ENCODE measurements at places on chromosomes 7 and 10.

DNA sequence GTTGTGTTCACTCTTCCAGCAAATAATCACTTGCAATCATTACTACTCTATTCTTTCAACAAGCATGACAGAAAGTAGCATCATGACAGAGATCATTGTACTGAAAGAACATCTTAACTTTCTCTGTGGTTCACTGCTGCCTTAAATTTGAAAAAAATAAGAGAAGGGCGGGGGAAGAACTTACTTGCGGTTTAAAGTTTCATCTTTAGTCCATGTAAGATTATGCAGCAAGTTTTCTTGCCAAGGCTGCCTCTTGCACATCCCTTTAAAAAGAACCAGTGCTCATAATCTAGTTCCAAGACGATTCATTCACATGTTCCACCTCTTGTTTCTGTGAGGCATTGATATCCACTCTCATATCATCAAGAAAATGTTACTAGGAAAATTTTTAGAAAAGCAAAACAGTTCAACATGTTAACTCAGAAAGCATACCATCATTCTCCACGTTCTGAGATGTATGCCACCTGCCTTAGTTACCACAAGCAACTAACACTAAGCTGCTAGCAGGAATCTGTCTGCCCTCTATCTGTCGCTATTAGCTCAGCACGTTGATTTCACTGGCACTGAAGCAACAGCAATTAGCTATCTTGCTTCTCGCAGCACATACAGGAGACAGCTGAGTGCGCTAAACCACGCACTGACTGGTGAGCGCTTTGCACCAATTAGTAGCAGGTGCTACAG lies at the start of gene PCDH15:
PCDH15 (minus strand) TSS at position 491 of the 681 bp plus-strand sequence. CDS start 136,969 bp downstream, outside the sequence.
- DNase-seq: peak; percentile 42

DNA sequence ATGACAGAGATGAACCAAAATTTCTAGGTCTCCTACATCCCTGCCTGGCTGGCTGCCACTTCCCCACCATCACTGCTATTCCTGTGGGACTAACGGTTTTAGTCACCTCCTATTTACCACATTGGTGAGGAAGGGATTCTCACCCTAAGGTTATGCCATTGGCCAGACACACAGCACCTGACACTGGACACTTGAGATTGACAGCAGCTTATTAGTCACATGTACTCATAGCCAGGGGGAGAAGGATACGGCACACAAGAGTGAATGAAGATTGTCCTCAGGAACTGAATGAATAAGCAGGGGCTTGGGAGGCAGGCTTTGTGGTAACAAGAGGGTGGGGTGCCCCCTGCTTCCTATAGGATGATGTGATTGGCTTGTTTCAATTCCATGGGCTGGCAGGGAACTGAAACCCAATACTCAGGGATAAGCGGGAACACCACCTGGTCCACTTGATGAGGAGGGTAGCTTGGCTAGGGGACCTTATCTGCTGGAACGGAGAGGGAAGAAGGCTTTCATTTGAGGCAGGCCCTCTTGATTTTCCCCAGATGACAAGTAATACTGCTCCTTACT lies 99.0 kb downstream of the SPAG6 start:
- no peak for DNase-seq

- no peak for DNase-seq
Observed at GRCh38 chr7:29167721-29168120, 21.4 kb upstream of the CPVL start.

DNA sequence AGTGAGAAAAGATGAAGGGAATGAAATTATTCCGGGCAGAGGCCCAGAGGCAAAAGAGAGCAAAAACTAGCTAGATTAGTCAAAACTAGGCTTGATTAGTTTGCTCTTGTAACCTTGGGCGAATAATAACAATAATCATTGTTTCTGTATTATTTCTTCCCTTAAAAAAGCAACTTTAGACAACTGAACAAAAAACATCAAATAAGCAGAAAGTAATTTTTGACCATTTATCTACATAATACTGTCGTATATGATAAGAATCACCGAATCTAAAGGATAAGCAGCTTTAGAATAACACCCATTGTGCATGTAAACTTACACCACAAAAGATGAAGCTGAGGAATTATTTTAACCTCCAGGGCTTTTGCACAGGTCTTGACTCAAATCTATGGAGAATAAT lies 125.1 kb downstream of the TPK1 start:
- no peak for DNase-seq

- no peak for DNase-seq
Observed at GRCh38 chr10:2599571-2599970, 467.8 kb upstream of the PFKP start.

DNA sequence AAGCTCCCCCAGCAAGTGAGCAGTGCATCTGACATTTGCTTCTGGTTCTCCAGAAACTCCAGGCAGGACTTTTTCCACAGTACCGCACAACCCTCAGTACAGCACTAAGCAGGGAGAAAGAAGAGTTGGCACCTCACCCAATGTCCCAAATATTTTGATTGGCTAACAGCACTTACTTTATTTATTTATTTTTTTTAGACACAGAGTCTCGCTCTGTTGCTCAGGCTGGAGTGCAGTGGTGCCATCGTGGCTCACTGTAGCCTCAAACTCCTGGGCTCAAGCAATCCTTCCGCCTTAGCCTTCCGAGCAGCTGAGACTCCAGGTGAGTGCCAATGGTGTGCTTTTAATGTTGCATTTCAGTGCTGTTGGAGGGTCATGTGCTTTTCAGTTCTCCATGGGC lies 200.3 kb upstream of the ZMIZ1 start:
- no peak for DNase-seq

DNA sequence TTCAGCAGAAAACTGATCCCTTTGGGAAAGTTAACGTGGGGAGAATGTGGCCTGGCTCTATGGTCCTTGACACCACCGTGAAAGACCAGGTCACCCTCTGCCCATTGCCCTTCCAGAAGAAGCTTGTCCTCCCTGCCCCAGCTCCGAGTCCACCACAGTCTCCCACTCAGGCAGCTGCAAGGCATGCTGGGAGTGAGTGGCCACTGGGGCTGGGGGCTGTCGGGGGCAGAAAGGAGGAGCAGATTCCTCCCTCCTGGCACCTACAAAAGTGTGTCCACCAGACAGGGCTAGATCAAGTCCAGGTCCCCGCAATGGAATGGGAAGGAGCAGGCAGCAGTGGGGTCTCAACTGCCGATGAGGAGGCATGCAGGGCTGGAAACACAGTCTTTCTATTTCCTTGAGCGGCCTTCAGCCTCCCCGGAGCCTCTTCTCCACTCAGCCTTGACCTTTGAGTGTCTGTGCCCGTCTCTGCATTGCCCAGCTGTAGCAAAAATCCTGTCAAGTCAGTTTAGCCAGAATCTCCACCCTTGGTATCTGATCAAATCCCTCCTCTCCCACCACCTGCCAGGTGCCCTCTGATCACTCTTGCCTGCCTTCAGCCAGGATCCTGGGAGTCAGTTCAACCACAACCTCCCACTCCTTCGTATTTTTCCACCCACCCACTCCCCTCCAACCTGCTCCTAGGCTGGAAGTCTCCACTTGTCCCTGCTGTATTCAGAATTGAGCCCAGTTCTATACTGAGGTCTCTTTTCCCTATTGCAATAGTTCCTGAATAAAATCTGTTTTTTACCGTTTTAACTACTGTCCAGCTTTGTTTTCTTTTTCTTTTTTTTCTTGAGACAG lies 6.9 kb upstream of the ZNF316 start:
- no peak for DNase-seq

- no peak for DNase-seq
Observed at GRCh38 chr10:63634488-63635065, 113.4 kb downstream of the REEP3 start.

DNA sequence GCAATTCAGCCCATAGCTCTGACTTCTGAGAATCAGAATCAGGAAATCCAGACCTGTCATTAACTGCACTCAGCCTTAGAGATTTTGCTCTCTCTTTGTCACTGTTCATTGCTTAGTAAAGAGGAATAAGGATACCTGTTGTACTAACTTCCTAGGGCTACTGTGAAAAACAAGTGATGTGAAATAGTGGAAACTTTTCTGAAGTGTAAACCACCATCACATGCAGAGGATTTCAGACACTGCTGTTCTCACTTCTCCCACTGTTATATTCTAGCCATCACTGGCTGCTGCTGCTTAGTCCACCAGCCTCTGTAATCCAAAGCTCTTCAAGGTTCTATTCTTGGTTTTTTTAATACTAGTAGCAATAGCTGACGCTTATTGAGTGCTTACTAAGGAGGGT lies 129.6 kb upstream of the CCDC6 start:
- no peak for DNase-seq

GRCh38 chr7:20447021-20447650 lies 116.4 kb downstream of the ITGB8 start:
- no peak for DNase-seq

- DNase-seq: peak; percentile 63
Observed at GRCh38 chr7:1290026-1290678, 57.5 kb downstream of the UNCX start.

GRCh38 chr10:78787125-78787524 lies 281.6 kb upstream of the ZMIZ1 start:
- DNase-seq: no peak

GRCh38 chr10:88525371-88526069 lies 57.6 kb downstream of the RNLS start:
- no peak for DNase-seq

DNA sequence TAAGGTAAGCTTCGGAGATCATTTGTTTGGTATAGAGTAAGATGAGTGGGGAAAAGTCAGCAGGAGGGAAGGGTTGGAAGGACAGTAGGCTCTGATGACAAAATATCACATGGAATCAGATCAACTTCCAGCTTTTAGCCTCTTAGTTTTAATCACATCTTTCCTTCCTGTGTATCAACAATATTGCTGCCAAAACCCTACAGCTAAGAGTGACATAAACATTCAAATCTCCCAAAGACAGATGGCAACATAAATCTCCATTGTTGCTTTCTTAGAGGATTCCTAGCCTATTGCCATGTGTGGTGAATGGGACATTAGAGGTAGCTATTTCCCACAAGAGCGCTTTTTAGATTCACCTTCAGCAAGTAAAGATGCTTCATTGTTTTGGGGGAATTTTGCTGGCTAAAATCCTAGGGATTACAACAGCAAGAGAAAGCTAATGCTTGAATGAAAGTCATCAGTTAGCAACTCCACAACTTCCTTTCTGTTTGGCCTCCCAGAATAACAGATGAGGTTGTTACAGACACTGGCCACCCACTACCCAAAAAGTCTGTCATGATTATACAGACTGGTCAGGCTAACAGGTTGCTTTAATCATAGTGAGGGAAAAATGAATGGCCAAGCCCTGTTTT lies 35.2 kb upstream of the FZD1 start:
- DNase-seq: no peak

GRCh38 chr7:148447221-148447849 lies 143.2 kb upstream of the C7orf33 start:
- no peak for DNase-seq
